ENCODE measurements at places on chromosomes 1 and 21.

GRCh38 chr21:21436012-21436534, 437.9 kb downstream of the NCAM2 start:
- no peak for DNase-seq

DNA sequence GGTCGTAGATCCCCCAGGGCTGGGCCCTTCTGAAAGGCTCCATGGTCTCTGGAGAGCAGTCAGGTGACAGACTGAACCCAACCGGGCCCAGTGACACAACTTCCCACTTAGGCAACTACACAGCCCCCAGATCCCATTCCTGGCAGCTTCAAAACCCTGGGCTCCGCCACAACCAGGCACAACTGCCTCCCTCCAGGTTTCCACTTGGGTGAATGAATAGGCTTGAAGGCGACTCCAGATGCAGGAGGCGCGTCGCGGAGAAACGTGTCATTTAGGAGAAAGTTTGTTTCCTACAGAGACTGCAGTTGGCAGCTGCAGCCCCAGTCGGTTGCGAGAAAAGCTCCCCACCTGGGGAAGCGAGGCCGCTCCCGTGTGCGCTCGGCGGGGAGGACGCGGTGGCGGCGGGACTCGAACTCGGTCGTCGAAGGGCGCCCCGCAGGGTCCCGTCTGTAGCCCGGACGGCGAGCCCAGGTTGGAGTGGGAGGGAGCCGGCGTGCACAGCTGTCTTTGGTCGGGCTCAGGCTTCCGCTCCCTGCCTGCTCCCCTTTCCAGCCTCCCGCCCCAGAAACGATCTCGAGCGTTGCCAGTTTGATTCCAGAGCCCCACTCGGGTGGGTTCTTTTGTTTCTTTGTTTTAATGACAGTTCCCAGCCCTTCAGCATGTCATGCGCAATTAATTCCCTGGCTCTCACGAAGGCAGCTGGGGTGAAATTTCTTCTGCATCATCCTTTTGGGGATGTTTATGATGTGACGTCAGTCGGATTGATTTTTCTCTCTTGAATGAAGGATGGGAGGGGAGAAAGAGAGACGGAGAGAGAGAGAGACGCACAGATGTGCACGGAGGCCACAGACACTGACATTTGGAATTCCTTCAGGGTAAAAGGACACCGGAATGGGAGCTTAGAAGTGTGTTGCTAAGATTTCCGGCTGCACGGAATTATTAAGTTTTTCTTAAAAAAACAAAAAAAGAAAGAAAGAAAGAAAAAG, 862 bp upstream of the SGIP1 start:
- DNase-seq, result peak; percentile 3

- DNase-seq, result no peak
Observed at GRCh38 chr1:57799490-57800115, 375.7 kb upstream of the DAB1 start.

DNA sequence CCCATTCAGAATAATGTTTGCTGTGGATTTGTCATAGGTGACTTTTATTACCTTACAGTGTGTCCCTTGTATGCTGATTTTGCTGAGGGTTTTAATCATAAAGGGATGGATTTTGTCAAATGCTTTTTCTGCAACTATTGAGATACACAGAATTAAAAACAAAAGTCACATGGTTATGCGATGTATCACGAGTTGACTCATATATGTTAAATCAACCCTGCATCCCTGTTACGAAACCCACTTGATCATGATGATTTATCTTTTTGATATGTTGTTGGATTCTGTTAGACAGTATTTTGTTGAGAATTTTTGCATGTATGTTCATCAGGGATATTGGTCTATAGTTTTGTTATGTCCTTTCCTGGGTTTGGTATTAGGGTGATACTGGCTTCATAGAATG, 10.7 kb upstream of the OR2T34 start:
- no peak for DNase-seq

- no peak for DNase-seq
Observed at GRCh38 chr1:204102739-204103430, 30.0 kb downstream of the SOX13 start.

DNA sequence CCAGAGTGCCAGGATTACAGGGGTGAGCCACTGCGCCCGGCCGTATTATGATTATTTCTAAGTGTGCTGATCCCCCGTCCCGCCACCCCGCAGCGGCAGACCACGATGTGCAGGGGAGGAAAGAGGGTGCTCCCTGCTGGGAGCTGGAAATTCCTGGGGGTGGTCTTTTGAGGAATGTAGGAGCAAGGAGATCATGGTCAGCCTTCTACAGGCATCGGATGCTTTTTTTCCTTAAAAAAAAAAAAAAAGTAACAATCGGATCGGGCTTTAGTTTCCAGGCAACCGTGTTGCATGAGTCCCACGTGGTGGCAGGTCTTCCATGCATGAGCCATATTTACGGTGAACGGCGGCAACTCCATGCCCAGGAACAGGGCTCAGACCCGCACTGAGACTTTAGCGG, 74.2 kb upstream of the COX20 start:
- DNase-seq, result no peak

DNA sequence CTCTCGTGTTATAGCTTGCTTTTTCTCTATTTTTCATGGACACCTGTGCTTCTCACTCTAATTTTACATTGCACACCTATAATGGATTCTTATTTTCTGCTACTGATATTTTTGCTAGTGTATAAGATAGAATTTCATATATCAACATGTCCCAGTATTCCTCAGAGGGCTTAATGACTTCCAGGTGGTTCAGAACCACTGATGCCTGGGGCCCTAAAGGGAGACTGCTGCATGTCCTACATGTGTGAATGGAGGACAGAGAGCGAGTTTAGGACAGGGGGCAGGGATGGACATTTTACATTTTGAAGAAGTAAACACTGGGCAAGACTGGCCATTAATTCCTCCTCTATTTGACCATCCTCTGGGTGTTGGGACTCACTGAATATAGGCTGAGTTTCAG, 100.6 kb downstream of the DISC1 start:
- DNase-seq, result no peak

- no peak for DNase-seq
Observed at GRCh38 chr1:221149555-221150075, 270.4 kb downstream of the HLX start.

- no peak for DNase-seq
Observed at GRCh38 chr1:76302711-76303339, 228.3 kb downstream of the ST6GALNAC3 start.

- no peak for DNase-seq
Observed at GRCh38 chr1:245205396-245205795, 50.6 kb downstream of the KIF26B start.

- DNase-seq, result no peak
Observed at GRCh38 chr21:35023396-35024070, 25.6 kb downstream of the RUNX1 start.

DNA sequence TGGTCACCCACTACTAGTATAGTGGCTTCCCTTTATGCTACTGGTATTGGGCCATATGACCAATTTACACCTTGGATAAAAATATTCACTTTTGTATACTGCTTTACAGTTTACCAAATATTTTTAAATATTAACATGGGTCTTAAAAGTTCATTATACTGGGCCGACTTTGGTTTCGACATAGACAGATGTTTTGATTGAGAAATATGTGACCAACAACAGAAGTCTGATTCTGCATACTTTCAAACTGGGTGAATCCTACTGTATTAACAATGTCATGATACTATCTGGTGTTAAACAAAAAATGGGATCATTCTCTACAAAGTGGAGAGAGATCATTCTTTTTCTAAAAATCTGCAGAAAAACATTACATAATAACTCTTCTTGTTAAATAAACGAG, 134.8 kb downstream of the AKT3 start:
- DNase-seq, result no peak

DNA sequence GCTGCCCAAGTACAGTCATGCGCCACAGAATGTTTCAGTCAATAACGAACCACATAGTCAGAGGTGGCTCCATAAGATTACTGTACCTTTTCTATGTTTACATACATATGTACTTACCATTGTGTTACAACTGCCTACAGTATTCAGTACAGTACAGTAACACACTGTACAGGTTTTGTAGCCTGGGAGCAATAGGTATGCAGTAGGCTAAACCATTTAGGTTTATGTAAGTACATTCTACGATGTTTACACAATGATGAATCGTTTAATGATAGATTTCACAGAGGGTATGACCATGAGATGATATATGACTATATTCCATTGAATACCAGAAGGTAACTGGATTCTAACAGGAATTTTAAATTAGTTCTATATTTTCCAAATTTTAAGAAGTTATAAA, 10.5 kb downstream of the YY1AP1 start:
- no peak for DNase-seq

DNA sequence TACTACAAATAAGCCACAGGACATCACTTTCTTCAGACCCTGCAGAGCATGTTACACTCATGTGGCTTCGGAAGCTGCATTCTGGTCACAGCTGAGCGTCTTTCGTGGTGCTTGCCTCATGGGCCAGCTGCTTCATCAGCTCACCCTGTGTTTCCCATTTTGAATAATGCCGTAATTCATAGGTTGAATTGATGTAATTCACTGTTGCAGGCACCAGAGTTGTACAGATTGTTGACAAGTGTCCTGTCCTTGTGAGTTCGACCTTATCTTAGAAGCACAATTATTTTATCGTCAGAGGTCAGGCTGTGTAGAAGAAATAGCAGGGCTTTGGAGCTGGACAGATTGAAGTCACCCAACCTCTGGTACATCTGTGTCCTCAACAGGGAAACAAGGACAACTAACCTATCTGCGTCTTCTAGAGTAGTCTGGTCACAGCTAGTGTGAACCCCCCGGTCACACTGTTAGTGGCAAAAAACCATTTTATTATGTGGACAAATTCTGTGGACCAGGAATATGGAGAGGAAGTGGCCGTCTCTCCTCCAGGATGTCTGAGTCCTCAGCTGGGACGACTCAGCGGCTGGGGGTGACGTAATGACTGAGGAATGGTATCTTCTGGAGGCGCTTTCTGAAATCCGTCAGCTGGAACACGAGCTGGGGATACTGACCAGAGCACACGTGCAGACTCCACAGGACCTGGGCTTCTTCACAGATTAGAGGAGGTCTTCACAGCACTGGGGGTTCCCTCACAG, 17.8 kb downstream of the PKNOX1 start:
- DNase-seq, result no peak

DNA sequence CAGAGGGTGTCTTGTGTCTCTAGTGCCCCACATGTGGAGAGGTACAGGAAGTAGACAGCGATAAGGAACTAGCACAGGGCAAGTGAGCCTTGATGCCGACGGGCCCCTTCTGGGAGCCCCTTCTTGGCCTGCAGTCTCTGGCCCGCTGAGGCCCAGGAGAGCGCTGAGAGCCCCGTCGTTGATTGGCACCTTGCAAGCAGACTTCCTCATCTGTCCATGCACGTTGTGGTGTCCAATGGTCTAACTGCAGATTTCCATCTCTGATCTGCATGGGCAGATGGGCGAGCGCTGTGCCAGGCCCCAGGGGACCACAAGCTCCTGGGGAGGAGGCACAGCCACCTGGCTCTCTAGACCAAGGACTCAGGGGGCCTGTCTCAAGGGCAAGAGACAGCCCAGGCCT, 32.4 kb downstream of the PLEKHA6 start:
- no peak for DNase-seq

DNA sequence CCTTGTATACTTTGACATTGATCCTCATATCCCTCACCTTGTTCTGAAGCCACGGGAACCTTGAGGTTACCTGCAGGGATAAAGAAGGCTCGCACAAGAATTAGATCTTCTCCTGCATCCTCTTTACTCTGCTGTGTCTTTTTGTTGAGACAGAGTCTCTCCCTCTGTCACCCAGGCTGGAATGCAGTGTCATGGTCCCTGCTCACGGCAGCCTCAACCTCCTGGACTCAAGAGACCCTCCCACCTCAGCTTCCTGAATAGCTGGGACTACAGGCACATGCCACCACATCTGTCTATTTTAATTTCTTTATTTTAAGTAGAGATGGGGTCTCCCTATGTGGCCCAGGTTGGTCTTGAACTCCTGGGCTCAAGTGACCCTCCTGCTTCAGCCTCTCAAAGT, 134.7 kb downstream of the PTPRC start:
- no peak for DNase-seq

DNA sequence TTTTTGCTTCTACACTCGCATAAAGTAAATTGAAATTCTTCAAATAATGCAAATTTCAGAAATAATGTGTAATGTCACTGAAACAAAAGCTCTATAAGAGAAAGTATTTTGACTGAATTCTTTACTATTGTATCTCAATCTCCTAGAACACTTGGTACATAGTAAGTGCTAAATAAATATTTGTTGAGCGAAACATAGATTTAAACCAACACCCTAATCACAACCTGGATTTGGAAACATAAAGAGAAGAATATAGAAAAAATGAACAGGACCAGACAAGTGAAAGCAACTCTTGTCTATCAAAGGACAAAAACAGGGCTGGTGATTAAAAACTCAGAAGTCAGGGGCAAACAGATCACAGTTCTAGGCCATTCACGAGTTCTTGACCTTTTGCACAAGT, 74.3 kb downstream of the AK5 start:
- no peak for DNase-seq

DNA sequence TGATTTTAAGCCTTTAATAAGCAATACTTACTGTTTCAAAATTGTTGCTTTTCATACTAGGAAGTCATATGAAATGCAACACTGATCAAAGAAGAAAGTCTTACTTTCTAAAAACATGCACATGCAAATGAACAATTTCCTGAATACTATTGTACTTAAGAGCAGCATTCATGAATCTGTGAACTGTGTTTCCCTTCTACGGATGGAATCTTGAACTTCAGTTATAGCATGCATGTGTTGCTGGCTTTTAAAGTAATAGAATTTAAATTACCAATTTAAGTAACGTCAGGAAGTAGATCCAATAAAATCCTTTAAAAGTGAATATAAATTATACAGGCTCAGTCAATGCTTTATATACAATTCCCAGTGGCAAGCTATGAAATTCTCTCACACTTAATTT, 348.9 kb downstream of the KCNT2 start:
- no peak for DNase-seq

DNA sequence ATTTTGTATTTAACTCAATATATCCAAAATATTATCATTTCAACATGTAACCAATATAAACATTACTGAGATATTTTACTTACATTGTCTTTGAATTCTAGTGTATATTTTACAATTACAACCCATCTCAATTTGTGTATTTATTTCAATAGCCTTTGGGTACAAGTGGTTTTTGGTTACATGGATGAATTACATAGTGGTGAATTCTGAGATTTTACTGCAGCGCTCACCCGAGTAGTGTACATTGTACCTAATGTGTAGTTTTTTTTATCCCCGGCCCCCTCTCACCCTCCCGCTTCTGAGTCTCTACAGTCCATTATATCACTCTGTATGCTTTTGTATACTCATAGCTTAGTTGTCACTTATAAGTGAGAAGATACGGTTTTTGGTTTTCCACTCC, 117.0 kb upstream of the GALNT2 start:
- no peak for DNase-seq

GRCh38 chr1:75165264-75165663, 31.1 kb downstream of the LHX8 start:
- DNase-seq, result no peak

GRCh38 chr1:218575079-218575478, 229.9 kb downstream of the TGFB2 start:
- DNase-seq, result no peak

DNA sequence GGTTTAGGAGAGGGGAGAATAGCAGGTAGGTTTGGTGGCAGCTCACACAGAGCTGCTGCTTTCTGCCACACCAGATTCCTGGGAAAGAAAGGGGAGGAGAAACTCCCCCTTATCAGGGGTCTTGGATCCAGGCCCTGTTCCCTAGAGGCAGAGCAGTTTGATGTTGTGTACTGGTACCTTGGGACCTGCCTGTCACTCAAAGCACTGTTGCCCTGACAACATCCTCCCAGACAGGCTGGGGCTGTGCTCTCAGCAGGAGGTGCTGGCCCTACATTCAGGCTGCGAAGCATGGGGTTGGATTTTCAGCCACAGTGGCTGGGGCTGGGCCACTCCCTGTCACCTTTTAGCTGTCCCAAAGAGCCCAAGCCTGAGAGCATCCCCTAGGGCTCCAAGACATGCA, 188.0 kb downstream of the GRIK3 start:
- no peak for DNase-seq

- no peak for DNase-seq
Observed at GRCh38 chr21:45460611-45461368, 55.8 kb downstream of the COL18A1 start.
